Nucleus accumbens (tissue), 56 donors: ENCODE measurements at places on chromosomes 2 and 18.

DNA sequence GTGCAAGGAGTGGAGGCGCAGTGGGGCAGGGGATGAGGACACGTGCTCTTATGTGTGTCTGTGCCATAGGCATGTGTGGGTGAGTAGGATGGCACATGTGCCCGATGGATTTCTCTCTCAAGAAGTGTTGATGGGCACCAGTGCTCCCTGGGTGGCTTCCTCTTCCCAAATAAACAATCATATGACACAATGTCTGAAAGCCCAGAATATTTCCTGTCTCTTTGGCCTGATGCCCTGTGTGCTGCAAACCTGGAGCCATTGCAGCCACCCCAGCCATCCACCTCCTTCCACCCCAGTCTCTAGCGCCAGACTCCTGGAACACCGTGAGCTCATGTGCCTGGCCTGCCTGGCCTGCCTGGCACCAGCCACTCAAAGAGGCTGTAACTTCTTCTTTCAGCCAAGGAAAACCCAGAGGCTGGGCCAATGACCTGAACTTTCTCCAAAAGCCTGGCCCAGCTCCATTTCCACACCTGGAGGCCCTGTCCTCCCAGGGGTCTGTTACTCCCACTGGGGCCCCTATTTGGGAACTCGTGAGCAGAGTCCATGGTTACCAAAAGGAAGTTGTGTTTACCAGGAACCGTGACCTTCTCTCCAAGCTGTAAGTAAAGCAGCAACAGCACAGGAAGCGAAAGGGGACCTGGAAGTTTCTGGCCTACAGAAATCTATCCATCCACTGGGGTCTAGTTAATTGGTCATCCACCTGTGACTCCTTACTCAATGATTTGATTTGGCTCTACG, 9.5 kb upstream of the ZBTB7C start:
- DNase-seq = no peak

DNA sequence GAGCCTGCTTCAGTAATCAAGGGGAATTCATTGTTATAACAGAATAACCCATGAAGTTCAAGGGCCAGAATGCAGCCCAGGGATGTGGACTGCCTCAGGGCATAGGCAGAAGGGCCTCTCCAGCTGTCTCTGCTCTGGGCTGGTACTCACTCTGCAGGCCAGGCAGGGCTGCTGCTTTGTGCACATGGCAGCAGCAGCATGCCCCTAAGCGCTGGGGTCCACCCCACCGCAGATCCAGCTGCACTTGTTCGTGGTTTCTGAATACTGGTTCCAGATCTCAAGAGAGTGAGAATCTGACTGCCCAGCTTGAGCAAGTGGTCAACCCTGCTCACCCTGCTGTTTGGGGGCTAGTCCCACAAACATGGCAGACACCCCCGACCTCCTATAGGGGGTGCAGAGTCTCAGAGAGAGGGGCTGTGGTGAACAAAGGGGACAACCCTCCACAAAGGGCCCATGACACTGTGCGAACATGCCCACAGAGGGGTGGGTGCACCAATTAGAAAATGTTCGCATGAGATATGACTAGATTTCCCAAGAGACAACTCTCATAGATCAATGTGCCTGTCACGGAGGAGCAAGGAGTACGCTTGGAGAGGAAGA, 87.3 kb downstream of the ACTR3 start:
- no peak for DNase-seq

DNA sequence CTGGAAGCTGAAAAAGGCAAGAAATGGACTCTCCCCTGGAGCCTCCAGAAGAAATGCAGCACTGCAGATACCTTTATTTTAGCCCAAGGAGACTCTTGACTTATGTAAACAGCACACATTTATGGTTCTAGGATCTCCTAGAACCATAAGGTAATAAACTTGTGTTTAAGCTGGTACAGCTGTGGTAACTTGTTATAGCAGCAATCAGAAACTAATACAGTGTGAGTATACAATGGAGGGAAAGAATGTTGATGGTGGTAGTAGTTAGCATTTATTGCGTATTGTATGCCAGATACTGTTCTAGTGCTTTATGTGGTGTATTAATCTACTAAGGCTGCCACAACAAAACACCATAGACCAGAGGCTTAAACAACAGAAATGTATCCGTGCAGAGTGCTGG, 40.6 kb downstream of the FOSL2 start:
- no peak for DNase-seq

GRCh38 chr18:58576638-58577251, 52.1 kb downstream of the ALPK2 start:
- DNase-seq = no peak

DNA sequence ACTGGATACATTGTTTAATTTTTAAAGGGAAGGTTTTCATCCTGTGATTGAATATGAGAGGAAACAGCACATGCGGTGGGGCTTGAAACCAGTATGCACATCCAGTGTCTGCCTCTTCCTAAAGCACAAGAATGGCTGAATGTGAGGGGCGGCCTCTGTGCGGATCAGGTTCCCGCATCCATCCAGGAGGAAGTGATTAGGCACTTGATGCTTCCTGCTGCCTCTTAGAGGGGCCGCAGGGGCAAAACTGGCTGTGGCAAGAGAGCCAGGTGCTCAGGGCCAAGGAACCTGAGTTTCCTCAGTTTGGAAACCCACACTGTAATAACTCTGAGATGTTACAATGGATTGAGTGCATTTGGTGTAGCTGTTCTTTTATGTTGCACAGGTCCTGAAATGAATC, 48.8 kb downstream of the THNSL2 start:
- no peak for DNase-seq

- DNase-seq = no peak
Observed at GRCh38 chr2:239523954-239524330, 123.1 kb upstream of the HDAC4 start.

DNA sequence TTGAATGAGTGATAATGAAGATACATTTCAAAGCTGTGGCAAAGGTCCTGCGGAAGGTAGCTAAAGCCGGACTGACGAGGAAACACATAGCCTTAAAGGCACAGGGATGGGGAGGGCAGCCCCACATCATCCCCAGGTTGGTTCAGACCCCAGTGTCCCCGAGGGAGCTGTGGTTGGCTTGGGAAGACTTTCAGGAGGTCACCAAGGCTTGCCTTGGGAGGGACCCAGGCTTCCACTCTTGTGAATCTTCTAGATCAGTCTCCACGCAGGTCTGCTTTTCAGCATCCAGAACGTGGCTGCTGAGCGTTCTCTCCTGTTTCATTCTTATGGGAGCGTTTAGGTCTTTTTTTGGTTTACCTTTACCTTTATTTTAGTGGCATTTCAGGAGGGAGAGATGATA, 16.8 kb downstream of the KIF1A start:
- no peak for DNase-seq

- no peak for DNase-seq
Observed at GRCh38 chr18:13287372-13287771, 68.8 kb downstream of the LDLRAD4 start.

DNA sequence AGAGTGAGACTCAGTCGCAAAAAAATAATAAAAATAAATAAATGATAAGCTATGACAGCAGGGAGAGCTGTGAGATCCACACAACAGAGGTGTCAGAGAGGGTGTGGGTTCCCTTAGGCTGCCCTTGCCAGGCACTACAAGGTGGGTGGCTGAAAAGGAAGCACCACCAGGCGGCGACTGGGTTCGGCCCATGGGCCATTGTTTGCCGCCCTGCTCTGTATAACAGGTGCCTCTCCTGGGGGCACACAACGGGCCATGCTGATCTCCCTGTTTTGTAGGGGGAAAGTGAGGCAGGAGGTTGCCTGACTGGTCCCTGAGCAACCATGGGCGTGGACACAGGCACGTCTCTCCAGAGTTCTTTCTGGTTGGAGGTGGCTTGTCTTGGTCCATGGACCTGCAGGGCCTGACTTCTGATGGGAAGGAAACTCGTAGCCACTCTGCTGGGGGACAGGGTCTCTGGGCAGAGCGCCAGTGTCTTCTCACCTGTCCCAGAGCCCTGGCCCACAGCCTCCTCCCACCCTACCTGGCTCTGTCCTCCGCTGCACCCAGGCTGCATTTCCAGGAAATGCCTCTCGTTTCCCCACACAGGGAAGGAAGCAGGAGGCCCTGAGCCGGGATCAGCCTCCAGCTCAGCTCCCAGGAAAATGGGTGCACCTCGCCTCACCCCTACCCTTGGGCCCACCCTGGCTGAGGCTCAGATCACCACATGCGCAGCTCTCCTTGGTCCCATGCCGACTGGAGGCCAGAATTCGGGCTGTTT, 109.6 kb upstream of the ODC1 start:
- no peak for DNase-seq

DNA sequence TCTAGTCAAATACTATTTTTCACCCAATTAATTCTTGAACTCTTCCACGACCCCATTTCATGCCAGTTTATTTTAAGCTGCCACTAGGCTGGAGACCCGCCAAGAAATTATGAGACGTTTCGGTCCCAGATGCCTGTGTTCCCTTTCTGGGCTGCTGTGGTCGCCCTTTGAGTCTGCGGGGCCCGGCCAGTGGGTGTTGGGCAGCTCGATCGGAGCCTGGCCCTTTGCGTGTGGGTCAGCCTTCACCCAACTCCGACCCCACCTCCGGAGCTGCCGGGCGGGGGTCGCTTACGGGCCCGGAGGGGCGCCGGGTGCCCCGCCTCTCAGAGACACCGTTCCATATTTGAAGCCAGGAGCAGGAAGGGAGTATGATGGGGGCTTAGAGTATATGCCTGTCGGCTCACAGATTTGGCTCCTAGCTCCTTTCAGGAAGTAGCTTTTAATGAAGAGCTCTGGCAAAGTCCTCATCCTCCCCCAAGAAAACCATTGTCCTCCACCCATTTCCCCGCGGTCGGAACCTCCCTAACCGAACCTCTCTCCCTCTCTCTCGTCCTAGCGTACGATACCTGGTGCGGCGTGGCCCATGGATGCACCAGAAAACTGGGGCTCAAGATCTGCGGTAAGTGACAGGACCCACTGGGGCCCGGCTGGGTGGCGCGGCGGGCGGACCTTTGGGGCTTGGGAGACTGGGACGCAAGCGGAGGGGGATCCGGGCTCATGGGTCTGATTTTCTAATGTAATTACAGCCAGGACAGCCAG, 5.0 kb downstream of the GAD1 start:
- DNase-seq = no peak

DNA sequence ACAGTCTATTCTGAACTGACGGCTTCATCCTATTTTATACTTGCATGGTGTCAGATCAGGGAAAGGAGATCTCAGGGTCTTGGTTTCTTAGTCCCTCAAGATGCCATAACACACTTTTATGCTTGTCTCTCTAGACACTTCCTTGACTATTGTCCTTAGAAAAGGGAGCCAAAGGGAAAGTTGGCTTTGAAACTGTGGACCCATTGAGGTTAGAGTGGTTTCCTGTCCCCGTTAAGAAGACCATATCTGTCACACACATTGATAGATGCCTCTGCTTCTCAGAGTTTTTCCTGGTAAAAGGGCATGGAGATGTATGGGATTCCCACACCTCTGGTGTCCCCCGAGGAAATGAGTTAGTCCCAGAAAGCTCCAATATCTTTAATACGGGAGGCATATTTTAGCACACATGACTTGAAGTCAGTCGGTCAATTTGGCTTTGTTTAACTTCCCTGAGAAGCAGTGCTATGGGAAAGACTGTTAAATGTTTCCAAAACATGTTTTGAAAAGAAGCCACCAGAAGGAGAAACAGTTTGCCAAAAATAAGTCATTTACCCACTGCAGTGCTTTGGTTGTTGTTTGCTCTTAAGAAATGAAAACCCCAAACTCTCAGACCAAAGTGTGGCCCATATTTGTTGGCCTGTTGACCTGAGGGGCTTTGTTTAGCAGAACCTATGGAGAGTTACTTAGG, 133.4 kb upstream of the CXCR4 start:
- DNase-seq = no peak

DNA sequence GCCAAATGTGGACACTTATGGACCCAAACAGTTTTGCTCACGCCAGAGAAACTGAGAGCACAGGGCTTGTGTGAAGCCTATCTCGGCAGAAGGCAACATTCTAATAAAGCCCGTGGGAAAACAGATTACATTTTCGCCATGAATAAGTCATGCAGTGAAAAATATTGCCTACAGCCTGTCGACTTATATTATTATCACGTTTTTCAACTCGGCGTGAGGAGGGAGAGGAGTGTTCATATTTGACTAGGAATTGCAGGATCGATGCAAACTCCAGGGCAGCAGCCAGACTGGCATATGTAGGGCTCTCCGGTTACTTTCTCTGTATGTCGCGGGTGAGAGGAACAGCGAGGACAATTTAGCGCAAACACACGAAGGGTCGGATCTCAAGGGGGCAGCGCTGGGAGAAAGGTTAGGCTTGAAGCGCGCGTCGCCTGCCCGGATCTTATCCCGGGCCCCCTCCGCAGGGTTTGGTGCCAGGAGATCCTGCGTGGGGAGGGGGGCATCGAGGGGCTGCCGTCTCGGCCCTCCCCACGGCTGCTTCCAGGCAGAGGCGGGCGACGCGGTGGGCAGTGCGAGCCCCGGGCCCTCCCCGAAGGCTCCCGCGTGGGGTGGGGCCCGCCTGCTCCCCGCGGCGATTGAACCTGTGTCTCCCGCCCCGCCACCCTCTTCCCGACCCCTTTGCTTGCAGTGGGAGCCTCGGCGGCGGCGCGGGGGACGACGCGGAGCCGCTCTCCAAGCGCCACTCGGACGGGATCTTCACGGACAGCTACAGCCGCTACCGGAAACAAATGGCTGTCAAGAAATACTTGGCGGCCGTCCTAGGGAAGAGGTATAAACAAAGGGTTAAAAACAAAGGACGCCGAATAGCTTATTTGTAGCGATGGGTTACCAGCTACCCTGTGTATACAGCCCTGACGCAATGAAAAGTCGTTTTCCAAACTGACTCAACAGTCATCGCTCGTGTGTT, 4.4 kb downstream of the ADCYAP1 start:
- DNase-seq = no peak

DNA sequence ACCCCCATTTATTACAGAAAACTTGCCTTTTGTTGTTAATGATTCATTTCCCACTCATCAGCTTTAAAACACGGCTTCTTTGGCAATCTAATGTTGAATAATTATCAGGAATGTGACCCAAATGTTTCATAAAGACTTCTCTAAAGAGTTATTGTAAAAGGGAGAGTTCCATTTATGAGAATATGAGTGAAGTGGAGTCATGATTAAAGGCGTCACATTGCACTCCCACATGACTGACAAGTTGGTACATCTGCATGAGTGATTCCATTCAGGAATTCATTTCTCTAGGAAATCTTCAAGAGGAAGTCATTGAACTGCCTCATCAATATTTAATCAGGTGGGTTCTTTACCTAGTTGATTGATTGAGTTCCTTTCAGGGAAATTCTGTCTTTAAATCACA, 184.8 kb downstream of the LNPK start:
- DNase-seq = no peak

GRCh38 chr2:171081649-171082111, 79.0 kb downstream of the TLK1 start:
- DNase-seq = no peak
